ENCODE measurements at places on chromosomes 7 and 10.

DNA sequence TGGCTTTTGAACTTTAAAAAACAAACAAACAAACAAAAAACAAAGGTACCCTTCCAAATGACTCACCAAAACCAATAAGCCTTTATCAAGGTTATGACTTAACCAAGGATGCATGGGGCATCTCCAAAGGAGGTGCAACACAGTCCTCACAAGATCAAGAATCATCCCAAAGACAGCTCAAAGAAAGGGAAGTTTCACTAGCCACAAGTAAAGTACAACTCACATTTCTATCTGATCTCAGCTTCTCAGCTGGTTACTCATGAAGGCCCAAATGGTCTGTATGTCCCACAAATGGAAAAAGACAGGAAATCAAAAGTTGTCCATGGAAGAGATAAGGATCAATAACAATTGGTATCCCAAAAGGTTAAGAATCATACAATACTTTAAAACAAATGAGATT lies 6.0 kb upstream of the MKLN1 start:
- no peaks in the 10 kb centered on the region for H3K36me3 ChIP-seq
- H3K27me3 ChIP-seq = no peaks in the 10 kb centered on the region
- no peak for DNase-seq
- no peak overlapping the region for H3K4me3 ChIP-seq
- no peak overlapping the region for H3K27ac ChIP-seq

GRCh38 chr10:111084366-111085255 lies 7.8 kb downstream of the ADRA2A start:
- no peak overlapping the region for H3K27ac ChIP-seq
- no peaks in the 10 kb centered on the region for H3K36me3 ChIP-seq
- no peak overlapping the region for H3K4me3 ChIP-seq
- peaks cover 2% of the 10 kb centered on the region for H3K27me3 ChIP-seq
- H3K4me1 ChIP-seq = peaks cover 2% of the 10 kb centered on the region

GRCh38 chr7:51666266-51666665 lies 349.7 kb upstream of the COBL start:
- no peak for DNase-seq
- no peak overlapping the region for H3K4me3 ChIP-seq
- H3K27ac ChIP-seq = no peak overlapping the region
- H3K36me3 ChIP-seq = no peaks in the 10 kb centered on the region

DNA sequence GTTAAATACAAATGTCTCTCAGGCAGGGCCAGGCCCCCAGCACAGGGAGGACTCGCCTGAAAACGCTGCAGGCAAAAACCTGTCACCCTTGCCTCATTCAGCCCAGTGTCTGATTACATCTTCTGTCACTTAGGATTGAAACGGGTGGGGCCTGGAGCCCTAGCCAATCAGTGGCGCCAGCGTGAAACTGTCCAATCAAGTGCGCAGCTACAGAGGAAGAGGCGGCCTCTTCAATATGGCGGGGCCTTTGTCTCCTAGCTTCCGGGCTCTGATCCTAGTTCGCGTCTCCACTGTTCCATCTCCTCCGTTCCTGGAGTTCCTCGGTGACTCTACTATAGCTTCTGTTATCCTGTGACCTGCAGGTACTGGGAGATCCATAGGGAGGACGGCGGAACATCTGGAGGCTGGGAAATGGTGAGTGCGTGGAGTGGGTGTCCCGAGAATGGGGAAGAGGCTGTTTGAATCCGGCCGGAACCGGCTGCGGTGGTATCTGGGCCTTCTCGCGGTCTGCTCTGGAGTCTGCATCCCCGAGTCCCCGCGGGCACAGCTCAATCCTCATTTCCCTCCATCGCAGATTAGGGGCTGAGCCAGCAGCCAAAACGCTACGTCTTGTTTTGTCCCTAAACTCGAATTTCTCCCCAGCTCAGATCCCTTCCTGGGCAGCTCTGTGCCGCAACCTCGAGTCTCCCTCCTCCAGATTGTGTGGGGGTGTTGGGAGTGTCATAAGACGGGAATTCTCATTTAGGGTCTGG lies at the start of gene ZNF736:
Gene ZNF736 (plus strand): TSS at position 222 of the 752 bp plus-strand sequence. CDS start 190 bp downstream, at position 412.
- H3K4me3 ChIP-seq = peak within 1 kb of the TSS; percentile 75
- no peaks in the 10 kb centered on the region for H3K4me1 ChIP-seq
- H3K36me3 ChIP-seq = peaks cover 2% of the 10 kb centered on the region
- H3K27ac ChIP-seq = peak within 1 kb of the TSS; percentile 64

Data from large intestine (tissue), 12 donors.